ENCODE measurements at places on chromosomes 4 and X.

- DNase-seq = no peak
These were observed 248.0 kb downstream of the TRIML1 start for GRCh38 chr4:188387179-188387791.

GRCh38 chr4:86452924-86453531 lies 93.2 kb upstream of the MAPK10 start:
- DNase-seq = no peak

DNA sequence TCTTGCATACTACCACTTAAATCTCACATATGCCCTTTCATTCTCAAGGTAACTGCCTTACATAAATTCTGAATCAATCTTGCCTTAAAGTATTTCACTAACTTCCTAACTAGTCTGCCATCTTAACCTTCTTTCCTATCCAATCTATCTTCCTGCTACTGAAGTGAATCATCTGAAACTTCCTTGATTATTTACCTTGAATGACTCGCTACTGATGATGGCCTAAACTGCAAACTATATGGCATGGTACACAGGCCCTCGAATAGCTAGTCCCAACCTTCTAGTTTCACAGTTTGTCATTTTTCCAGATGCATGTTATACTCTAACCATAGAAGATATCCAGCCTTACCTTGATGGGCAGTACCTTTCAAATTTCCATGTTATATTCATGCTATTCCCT lies 19.9 kb downstream of the PHKA1 start:
- no peak for DNase-seq

DNA sequence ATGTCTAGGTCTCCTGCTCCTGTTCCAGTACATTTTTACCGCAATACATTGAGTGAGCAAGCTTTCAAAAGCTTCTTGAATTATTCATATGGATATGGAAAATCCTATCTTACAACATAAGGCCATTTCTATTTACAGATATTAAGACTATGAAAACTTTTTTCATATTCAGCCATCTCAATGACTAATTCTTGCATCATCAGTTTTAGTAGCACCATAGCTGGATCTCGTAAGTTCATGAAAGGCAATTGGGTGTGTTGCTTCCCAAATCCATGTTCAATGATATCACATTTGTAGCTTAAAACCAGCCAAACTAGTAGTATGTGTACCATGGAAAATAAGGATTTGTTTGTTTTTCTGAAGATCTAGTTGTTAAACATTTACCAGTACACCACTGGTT lies 118.3 kb upstream of the GABRA2 start:
- no peak for DNase-seq

- DNase-seq = no peak
These were observed 47.1 kb upstream of the HPGDS start for GRCh38 chr4:94389595-94390267.

DNA sequence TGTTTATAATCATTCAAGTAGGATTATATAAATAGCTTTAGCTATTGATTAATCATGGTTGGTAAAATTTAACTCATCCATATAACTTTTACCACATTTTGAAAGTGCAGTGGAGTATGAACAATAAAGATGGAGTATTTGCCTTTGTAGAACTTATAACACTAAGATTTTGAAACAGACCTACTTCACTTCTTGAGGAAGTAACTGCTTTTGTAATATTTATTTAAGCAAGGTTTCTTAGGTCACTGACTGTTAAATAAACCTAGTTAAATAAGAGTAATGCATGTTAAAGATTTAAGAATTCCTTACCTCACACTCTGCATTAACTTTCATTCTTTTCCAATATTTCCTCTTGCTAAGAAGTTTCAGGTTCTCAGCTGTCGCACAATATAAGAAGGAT lies 242.5 kb downstream of the CFAP299 start:
- no peak for DNase-seq

- DNase-seq = no peak
These were observed 10.7 kb downstream of the TLR3 start for GRCh38 chr4:186079694-186080093.

GRCh38 chr4:20333141-20333715 lies 81.5 kb downstream of the SLIT2 start:
- no peak for DNase-seq

- no peak for DNase-seq
These were observed 38.2 kb downstream of the FHL1 start for GRCh38 chrX:136185401-136186022.

GRCh38 chr4:879729-880077 lies 52.4 kb downstream of the GAK start:
- no peak for DNase-seq

GRCh38 chrX:109475174-109475891 lies 6.6 kb downstream of the GUCY2F start:
- no peak for DNase-seq

- no peak for DNase-seq
These were observed 95.6 kb downstream of the GATB start for GRCh38 chr4:151665022-151665784.

DNA sequence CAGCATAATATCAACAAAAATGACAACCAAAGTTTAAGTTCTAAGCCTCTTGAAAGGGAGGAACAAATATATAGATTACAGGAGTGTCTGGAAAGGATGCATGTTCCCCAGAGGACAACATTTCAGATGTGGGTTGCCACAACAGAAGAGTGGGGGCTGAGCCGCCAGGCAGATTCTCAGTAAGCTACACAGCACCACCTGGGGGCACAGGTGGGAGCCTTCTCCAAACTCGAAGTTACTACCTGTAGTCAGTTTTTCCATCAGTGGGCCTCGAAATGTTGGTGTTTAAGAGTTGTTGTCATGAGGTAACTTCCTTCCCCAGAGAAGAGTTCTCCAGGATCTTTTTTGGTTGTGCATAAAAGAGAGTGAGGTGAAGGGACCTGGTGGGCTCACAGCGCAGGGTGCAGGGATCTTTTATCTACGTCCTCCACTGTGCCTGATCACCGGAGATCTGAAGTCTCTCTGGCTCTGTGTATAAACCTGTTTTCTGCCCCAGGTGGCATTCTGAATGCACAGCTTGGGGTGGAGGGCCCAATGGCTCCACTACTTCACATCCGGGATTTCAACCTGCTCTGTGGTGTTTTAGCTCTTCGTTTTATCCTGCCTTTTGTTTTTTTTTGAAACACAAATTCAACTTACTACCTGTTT lies 58.4 kb upstream of the STS start:
- DNase-seq = no peak

All from stimulated activated CD8-positive, alpha-beta memory T cell treated with anti-CD3 and anti-CD28 coated beads, Interleukin-15, amount 100 ng/mL, for 24 hours (primary cell).